ENCODE measurements at places on chromosomes 6 and 20. TPM values are rescaled to one million over a fixed set of nuclear protein-coding genes. Genes with fewer than 3 reads are reported as not detected.

DNA sequence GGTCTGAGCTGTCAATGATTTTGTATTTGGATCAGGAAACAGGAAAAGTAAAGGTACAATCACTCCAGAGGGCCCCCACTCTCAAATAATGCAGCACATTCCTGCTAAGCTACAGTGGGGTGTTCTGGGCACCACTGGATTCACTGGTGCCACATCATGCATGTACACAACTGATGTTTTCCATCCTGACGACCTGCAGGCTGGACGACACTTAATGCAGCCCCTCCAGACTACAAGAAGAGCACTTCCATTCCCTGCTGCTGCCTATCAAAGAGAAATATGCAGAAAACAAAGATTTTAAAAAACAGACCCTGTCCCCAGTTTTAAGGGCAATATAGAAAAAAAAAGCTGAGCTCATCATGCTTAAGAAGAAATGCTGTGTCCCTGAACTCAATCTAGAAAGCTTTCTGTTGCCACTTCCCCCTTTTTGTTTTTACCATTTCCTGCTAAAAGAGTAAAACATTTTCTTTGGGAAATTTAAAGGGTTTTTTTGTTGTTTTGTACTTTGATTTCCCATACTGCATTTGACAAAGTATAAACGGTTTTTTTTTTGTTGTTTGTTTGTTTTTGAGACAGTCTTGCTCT is 35.5 kb downstream of the ABHD12 start:
- no peak for DNase-seq

The CLDN20 gene
- polyA plus RNA-seq = 2.2 TPM

- no peak for DNase-seq
Measured at GRCh38 chr6:146902846-146903245, 301.4 kb upstream of the STXBP5 start.

DNA sequence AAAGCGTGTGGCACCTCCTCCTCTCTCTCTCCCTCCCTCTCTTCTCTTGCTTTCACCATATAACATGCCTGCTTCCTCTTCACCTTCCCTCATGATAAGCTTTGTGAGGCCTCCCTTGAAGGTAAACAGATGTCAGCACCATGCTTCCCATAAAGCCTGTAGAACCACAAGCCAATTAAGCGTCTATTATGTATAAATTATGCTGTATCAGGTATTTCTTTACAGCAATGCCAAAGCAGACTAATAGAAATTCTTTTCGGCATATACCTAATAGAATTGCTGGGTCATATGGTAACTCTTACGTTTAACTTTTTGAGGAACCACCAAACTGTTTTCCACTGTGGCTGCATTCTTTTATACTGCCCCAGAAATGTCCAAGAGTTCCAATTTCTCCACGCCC is 75.0 kb downstream of the SYCP2 start:
- no peak for DNase-seq
